ENCODE measurements at places on chromosomes 12 and 14.

DNA sequence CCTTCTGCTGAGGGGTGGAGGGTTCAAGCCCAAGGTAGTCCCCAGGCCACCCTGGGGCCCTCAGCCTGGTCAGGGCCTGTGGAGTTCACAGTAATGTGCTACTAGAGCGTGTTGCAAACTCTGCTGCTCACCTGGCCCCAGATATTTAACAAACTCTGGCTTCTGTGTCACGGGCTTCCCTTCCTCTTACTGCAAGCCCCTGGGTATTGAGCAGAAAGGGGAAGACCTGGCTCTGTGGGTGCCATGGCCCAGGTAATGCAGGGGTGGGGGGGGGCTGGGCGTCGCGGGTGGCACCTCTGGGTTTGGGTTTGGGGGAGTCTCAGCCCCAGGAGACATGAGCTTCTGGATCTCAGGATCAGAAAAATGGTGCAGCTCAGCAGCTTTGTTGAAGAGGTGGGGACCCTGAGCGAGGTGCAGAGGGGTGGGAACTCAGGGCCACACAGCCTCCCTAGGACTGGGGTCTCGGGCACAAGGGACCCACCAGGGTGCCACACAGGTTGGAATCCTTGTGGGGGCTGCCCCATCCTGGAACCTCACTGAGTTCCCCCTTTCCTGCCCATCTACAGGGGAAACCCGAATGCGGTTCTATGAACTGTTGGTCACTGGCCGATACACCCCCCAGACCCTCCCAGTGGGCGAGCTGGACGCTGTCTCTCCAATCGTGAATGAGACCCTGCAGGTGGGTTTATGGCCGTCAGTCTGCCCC lies 4.0 kb downstream of the SETD1B start:
- DNase-seq: no peak

DNA sequence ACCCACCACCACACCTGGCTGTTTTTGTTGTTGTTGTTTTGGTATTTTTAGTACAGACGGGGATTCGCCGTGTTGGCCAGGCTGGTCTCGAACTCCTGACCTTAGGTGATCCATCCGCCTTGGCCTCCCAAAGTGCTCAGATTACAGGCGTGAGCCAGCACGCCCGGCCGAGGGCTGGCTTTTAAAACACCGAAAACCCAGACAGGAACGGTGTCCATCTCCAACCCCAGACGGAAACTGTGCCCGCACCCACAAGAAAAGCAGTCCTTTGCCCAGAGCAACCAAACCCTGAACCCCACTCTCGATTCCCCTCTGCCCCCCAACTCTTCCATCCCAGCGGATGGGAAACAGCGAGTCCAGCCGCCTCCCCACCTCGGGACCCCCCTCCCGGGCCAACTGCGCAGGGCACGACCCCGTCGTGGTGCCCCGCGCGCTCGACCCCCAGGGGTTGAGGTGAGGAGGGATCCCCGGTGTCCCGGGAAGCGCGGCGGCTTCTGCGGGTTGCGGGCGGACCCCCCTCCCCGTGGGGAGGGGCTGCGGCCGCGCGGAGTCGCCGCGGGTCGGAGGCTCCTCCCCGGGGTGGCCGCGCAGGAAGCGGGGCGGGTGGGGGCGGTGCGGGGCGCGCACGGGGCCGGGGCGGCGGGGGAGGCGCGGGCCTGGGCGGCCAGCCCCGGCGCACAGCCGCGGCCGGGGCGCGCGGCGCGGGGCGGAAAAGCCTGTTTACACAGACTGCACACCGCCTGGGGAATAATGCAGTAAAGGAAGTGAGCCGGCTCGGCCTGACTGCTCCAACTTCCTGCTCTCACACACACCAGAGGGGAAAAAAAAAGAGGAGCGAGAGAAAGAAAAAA lies at the start of gene ELK3:
TSS of gene ELK3 (plus strand) at position 651 of the 851 bp plus-strand sequence.
- DNase-seq: peak; percentile 91

GRCh38 chr12:25384893-25385248 lies 134.1 kb upstream of the KRAS start:
- no peak for DNase-seq

DNA sequence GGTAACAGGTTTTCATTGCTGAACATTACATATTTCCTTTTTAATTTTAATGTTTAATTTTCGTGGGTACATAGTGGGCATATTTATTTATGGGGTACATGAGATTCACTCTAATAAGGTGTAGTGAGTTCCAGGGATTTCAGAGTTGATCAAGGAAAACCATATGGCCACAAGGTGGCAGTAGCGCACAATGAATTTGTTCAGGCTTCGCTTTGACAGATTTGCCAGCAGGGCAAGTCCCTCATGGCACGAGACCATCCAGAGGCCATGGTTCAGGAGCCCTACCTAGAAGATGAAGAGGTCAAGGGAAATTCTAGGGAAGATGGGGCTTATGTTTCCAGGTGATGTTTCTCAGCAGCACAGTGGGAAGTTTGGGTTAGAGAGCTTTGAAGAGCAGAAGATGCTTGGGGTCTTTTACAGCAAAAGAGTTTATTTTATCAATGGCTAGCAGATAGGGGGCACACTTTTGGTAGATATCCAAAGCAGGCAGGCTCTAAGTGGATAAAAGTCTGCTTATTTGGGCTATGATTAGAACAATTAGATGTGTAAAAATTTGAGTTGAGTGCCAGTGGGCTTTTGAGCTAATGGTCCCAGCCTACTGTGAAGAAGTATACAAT lies 1004.4 kb downstream of the AACS start:
- DNase-seq: no peak

GRCh38 chr12:98612696-98613334 lies 19.3 kb downstream of the SLC25A3 start:
- no peak for DNase-seq

DNA sequence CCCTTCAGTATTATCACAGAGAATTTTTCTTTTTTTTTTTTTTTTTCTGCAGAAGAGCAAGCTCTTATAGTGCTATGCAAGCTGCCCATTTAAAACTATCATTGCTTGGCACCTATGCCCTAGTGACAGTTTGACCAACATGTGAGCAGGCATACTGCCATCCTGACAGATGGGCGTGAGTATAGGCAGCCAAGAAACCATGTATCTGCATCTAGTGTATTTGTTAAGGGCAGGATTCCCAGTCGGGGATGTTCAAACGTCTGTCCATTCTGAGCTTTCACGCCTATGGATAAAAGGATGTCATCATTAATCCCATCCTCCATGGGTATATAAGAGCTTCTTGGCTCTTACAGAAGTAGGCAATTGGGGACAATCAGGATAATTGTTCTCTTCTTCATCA lies 8.8 kb downstream of the VRK1 start:
- DNase-seq: no peak

- no peak for DNase-seq
Observed at GRCh38 chr14:68913516-68913915, 65.6 kb downstream of the ACTN1 start.

- no peak for DNase-seq
Observed at GRCh38 chr12:49689785-49690184, 17.4 kb downstream of the FMNL3 start.

DNA sequence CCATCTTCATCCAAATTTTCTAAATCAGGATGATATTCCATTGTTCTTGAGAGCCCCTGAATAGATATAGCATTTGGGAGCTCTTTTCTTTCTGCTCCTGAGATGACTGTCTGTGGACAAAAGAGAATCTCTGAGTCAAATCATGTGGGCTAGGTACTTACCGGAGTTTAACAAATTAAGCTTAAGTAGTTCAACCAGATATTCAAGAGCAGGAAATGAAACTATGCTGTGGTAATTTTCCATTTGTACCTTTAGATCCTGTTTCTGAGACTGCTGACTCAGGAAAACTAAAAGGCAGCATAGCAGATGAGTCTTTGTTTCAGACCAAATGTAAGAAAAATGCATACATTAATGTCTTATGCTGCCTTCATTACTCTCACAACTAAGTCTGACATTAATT lies at the start of gene CLEC7A:
TSS of gene CLEC7A (minus strand) at position 158 of the 400 bp plus-strand sequence. CDS start at position 41, 117 bp downstream.
- no peak for DNase-seq

DNA sequence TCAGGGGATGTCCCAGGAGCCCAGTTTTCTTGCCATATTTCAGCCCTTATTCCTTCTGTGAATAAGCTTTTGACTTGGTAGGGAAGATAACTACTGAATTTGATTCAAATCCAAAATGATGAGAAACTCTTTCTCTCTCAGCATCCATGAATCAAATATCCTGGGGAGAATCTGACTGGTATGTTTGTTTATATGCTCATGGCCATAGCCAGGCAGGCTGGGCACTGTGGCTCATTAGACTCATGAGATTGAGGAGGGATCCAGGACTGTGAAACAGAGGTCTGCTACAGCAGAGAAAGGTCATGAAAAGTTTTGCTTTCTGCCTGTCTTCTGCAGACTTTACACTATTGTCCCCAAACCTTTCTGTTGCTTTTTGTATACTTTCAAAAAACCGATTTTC lies 346.4 kb upstream of the ATP2B1 start:
- DNase-seq: no peak

DNA sequence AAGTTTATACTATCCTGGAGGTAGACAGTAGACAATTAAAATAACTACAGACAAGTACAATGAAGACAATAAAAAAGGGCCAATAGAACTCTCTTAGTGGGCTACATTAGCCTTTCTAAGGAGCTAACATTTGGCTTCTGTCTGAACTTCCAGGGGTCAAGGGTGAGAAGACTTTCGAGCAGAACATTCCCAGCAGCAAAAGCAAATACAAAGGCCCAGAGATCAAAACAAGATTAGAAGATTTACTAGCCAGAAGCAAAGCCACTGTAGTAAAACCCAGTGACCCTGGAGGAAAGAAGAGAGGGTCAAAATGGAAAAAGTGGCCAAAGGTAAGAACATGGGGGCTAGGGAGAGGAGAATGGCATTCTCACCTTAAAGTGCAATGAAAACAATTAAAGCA lies 63.2 kb downstream of the ATP2B1 start:
- DNase-seq: no peak

GRCh38 chr14:75927564-75928087 lies 54.2 kb downstream of the TGFB3 start:
- no peak for DNase-seq

GRCh38 chr12:44503329-44503728 lies 372.8 kb downstream of the NELL2 start:
- no peak for DNase-seq

DNA sequence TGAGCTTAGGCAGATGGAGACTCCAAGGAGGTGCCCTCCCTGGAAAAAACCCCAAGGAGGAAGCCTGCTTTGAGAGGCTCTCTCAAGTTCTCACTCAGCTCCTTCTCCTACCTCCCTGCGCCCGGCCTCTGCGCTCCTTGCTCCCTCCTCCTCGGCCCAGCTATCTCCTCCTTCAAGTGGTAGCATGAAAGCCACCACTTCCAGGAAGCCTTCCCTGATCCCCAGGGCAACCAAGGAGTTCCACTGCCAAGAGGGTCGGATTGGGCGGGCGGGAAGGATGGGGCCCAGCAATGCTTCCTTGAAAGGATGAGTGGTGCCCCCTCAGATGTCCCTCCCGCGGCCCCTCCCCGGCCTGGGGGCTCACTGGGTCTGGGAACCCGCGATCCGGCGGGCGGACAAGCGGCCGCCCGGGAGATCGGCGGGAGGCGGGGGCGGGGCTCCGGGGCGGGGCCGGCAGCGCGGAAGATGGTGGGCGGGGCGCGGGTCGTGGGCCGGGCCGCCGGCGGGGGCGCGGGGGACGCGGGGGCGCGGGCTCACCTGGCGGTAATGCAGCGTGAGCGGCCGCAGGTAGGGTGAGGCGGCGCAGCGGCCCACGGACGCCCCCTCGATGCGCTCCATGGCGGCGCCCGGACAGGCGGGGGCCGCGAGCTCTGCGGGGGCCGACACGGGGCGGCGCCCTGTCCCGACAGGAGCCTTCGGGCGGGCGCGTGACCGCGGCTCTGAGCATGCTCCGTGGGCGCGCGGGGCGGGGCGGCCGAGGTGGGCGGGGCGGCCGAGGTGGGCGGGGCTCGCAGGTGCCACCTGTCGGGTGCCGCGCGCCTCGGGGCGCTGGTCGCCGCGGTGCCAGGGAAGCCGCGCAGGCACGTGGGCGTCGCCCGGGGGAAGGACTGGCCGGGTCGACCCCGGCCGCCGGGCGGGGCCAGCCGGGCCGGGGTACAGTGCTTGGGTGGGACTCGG lies at the start of gene NUDT14:
TSS of gene NUDT14 (minus strand) at position 721 of the 957 bp plus-strand sequence. CDS start at position 618, 103 bp downstream.
- DNase-seq: no peak

GRCh38 chr14:99503848-99504453 lies 22.7 kb downstream of the CCNK start:
- DNase-seq: peak; percentile 67

GRCh38 chr14:83912032-83912642 lies 1617.8 kb upstream of the FLRT2 start:
- no peak for DNase-seq

GRCh38 chr12:125455556-125455955 lies 390.3 kb downstream of the AACS start:
- no peak for DNase-seq

GRCh38 chr14:38238332-38238731 lies 17.6 kb downstream of the CLEC14A start:
- no peak for DNase-seq

GRCh38 chr12:93197067-93197593 lies 180.6 kb upstream of the NUDT4 start:
- no peak for DNase-seq

- no peak for DNase-seq
Observed at GRCh38 chr14:88929656-88930436, 105.4 kb downstream of the TTC8 start.

- no peak for DNase-seq
Observed at GRCh38 chr14:60760644-60761364, 26.2 kb downstream of the MNAT1 start.
